ENCODE measurements at places on chromosomes 13 and 19. TPM values are rescaled to one million over a fixed set of nuclear protein-coding genes. Genes with fewer than 3 reads are reported as not detected.

The SAMD1 gene
- total RNA-seq: 29.3 TPM

DNA sequence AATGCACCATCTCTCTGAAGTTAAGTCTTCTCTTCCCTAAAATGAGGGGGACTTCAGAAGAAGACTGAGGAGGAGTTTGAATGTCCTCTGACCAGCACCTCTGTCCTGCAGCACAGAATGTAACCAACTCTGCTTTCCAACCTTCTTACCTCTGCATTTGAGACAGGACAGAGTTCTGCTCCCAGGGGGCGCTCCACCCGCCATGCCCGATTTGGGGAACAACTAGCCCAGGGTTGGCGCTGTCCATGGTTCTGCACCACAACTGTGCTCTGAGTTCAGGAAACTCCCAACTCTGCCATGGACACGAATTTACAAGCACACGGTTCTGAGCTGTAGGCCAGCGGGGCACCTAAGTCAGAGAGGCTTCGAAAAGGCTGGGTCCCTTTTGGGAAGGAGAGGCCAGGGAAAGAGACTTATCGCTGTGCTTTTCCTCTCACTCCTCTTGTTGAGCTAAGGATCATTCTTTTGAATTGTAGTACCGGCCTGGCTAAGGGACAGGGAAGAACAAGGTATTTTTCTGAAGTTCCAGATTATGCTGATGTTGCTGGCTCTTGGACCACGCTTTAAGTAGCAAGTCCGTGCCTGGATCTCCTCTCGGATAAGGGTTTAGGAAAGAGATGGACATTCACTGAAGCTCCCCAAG lies 22.2 kb downstream of the SIGLEC5 start:
- no peak for DNase-seq

DNA sequence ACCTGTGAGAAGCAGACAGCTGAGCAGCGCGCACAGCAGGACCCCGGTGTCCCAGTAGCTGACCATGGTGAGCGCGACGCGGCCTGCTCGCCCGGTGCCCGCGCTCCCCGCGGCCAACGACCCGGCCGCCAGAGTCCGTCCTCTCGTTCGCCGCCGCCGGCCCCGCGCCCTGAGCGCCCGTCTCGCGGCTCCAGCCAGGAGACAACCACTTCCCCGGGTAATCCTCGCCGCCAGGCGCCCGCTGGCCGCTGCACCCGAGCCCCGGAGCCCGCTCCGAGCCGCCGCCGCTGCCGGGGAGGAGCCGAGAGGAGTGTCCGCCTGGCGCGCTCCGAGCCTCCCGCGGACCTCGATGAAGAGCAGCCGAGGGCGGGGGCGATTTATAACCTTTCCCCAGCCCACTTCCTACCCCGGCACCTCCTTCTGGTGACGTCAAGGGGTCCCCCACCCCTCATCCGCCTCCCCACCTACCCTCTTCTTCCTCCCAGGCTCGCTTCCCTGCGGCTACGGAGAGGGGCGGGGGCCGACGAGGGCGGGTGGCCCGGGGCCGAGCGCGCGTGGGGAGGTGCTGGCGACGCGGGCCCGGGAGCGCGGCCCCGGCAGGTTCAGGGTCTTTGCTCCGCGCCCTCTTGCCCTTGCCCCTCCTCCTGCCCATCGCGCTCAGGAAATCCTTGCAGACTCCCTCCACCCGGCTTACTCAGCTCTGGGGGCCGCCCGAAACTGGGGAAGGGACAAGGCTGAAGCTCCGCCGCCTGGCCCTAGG lies at the start of gene FLT1:
Gene FLT1 (minus strand): TSS at position 351 of the 760 bp plus-strand sequence. CDS start 285 bp downstream, at position 66.
- DNase-seq: no peak

GRCh38 chr19:28424077-28424476 lies 788.9 kb downstream of the UQCRFS1 start:
- no peak for DNase-seq

GRCh38 chr19:44806291-44806690 lies 2.6 kb upstream of the BCAM start:
- DNase-seq: no peak

DNA sequence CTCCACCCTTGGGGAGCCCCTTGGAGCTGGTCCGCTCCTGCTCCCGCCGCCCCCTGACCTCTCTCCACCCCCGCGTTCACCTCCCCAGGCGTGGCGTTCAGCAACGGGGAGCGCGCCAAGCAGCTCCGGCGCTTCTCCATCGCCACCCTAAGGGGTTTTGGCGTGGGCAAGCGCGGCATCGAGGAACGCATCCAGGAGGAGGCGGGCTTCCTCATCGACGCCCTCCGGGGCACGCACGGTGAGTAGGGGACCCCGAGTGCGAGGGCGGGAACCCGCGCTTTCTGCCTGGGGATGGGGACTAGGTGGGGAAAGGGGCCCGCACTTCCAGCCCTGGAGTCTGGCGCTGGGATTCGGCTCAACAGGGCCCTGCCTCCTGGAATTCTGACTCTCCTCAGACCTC lies 1.7 kb downstream of the CYP2A13 start:
- no peak for DNase-seq

- no peak for DNase-seq
Measured at GRCh38 chr19:31149441-31149941, 199.7 kb downstream of the TSHZ3 start.

DNA sequence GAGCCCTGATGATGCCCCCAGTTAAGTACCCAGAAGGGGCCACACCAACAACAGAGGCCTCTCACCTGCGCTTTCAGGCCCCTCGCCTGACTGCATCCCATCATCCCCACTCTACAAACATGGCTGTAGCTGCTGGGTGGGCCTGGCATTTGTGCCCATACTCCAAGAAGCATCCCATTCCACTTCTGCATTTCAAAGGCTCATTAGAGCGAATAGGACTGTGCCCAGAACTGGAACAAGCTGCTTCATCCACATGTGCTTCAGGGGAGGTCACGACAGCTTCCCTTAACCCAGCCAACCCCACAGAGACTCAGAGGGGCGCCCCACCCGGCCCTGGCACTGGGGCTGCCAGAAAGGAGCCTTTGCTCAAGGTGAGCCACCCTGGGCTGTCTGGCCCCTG lies 156.9 kb downstream of the SIPA1L3 start:
- DNase-seq: no peak

GRCh38 chr13:97944396-97945029 lies 9.0 kb upstream of the IPO5 start:
- no peak for DNase-seq

The CEACAM3 gene
- total RNA-seq: not detected

The SIGLEC8 gene
- not detected for total RNA-seq

The C19orf25 gene
- 41.2 TPM for total RNA-seq

Measured in suprapubic skin (tissue), 4 donors.